Kasumi-1 (cell line): ENCODE measurements at places on chromosomes 3 and 15.
A peak's percentile ranks its signal among the peaks of the same experiment; 100 is the strongest.

DNA sequence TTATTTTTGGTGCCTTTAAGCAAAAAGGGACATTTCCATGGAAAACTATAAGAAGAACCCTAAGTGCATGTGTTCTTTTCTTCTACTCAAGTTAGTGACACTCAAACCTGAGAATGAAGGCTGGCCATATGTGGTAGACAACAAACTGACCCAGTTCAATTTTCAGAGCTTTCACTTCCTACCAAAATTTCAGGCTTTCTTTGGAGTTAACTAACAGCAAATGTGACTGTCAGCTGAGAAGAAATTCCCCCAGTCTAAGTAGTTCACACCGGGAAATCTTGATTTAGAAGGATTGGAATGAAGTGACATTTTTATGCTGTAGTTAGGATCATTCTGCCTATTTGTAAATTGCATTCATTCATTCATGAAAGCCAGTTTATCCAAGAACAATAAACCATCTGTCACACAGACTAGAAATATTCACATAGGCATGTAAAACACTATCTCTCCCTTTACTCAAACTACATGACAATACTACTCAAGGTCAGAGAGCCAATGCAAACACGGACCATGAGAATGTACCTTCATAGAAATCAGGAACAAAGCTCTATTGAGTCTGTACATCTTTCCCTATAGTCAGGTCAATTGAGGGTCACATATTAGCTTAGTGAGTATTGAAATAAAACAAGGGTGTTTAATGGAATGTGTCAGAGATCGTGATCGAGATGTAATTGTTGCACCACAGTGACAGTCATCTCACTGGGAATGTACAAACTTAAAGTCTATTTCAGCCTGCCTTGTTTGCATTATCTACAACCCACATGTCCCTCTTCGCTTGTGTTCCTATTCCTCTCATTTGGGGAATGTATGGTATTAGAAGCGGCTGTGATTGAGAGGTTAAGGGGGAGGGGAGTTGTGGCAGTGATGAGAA, 113.8 kb upstream of the TGFBR2 start:
- no peak for DNase-seq

DNA sequence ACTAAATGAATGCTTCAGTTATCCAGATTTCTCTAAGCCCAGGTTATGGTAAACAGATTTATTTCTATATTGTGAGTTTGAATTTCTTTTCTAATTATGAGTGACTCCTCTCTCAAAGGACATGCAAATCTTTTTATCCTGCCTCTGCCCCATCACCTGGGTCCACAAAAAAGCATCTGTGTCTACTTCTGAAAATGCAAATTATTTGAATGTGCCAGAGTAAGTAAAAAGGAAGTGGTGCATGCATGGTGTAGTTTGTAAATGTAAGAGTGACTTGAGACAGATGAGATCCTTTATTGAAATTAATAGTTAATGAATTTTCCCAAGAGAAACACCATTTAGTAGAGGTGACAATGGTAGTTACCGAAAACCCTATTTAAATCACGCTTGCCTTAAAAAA, 26.9 kb downstream of the MCTP2 start:
- DNase-seq: no peak

GRCh38 chr3:107598926-107599771, 76.4 kb downstream of the BBX start:
- peak; percentile 85 for DNase-seq

DNA sequence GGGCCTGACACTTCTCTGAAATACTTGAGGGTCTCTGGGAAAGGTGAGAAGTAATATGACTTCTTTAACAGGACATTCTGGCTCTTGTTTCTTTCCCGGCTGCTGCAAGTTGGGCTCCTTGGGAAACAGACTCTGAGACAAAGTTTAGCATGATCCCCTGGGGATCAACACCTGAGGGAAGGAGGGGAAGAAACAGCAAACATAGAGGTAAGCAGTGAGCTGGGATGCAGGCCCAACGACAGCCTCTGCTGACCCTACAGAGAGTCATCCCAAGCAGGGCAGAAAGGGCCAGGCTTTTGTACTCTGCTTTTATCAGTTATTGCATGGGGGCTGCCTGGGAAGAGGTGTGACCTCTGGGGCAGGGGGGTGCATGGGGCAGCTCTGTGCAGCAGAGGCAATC, 26.8 kb upstream of the DUT start:
- DNase-seq: no peak

DNA sequence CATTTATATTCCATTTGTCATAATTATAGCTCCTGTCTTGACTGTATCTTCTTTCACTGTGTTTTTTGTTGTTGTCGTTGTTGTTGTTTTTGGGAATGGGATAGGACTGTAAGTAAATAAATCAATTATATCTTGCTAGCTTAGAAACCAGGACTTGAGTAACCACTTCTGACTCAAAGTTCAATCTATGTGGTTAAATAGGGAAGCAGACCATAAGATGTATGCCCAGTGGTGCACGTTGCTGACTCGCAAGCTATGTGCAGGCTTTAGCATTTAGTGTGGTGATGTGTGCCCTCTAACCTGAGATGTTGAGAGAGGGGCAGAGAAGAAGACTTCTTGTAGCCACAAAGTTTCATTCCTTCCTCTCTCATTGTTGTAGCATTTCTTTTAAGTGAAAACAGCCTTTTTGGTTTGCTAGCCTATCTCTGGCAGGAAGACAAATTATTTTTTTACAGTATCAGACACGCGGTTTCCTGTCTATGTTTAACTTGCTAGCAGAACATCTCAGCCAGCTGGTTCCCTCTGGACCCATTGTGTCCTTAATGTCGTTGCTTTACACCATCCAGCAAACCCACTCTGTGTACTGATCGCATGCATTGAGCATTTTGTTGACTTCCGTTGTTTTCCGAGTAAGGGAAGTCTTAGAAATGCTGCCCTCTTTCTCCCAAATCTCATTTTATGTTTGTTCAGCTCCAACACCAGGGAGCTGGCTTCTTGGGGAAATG, 52.1 kb downstream of the TGFBR2 start:
- peak; percentile 76 for DNase-seq

- DNase-seq: no peak
These were observed 235.7 kb downstream of the NTRK3 start for GRCh38 chr15:88020806-88021205.

- DNase-seq: peak; percentile 67
These were observed 56.2 kb upstream of the LPP start for GRCh38 chr3:188097791-188098190.

GRCh38 chr3:146532406-146532805, 12.0 kb downstream of the PLSCR1 start:
- DNase-seq: no peak

GRCh38 chr15:90053685-90054466, 48.4 kb downstream of the IDH2 start:
- DNase-seq: no peak

GRCh38 chr3:6392123-6392522, 468.8 kb upstream of the GRM7 start:
- DNase-seq: no peak

DNA sequence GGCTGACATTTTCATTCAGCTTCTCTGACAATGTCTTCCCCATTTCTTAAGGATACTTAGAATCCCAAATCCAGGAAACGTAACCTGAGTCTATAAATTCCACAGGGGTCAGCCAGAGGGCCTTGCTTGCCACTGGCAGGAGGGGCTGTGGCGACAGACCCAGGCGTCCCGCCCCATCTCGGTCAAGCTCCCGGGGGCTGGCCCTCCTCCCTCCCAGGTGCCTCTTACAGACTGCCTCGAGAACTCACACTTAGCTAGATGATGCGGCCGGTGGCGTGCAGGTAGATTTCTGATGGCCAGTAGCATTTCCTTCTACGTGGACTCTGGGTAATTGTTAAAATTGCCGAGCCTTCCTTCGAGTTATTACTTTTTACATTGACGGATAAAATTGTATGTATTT, 172.5 kb downstream of the NSMCE3 start:
- no peak for DNase-seq

- no peak for DNase-seq
These were observed 68.4 kb downstream of the TLE3 start for GRCh38 chr15:70029297-70029701.

DNA sequence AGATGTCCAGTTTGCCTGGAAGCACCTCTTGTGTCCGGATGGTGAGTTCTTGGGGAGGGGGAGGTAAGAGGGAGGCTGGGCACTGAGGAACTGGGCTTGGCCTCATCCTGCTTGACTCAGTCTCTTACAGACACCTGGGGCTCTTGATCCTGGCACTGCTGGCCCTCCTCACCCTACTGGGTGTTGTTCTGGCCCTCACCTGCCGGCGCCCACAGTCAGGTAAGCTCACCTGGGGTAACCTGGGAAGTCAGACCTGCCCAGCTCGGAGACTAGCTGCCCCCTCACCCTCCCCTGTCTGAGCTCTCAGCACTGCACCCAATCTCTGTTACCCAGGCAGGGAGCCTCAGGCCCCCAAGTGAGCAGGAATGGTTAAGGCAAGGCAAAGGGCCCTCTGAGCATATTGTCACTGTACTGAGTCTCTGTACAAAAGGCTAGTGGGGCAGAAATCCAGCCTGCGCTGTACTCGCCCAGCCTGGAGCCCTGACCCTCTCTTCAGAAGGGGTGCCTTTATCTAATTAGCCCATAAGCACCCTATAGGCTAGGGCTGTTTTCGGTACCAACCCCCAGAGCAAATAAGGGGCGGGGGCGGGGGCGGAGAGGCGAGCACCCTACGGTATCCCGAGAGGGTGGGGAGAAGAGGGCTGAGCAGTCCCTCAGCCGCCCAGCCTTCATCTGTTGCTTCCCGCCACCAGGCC, 2.2 kb upstream of the IL17RC start:
- peak; percentile 71 for DNase-seq

- DNase-seq: no peak
These were observed 56.5 kb downstream of the OTOL1 start for GRCh38 chr3:161552984-161553560.

DNA sequence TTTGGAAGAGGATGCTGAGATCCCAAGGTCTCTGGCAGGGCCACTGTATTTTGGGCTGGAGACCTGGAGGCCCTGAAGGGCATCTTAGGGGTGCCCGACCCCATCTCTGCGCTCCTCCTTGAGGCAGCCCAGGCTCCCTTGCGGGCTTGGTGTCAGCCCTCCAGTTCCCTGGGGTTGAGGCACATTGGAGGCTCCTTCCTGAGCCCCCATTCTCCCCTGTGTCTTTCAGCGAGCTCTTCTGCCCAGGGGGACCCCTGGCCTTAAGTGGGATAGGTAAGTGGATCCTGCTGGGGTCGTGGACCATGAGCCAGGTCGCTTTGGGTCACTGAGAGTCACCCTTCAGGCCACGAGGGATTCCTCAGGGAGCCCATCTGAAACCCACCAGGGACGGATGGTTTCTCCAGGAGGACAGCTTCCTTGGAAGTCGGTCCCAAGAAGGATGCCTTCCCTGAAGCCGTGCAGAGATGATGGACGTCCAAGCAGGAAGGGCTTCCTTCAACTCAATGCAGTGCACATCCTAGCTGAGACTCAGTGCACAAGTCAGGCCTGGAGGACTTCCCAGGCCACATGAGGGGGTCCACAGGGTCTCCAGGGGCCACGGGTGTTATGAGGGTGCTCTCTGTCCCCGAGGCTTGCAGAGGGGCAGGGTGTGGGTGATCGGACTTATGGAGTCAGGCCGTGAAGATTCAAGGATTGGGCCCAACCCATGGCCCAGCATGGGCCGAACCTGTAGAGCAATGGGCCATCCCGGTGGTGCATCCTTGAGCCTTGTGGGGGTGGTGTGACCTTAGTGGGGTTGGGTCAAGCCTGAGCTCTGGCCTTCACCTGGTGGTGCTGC, 224.3 kb downstream of the SNRPN start:
- DNase-seq: no peak

GRCh38 chr3:154113609-154114008, 7.6 kb upstream of the ARHGEF26 start:
- DNase-seq: no peak

- DNase-seq: no peak
These were observed 17.5 kb upstream of the ZBTB20 start for GRCh38 chr3:115164374-115165221.
